Caki2 (cell line): ENCODE measurements at places on chromosomes 3 and 15. TPM values are rescaled to one million over a fixed set of nuclear protein-coding genes. Genes with fewer than 3 reads are reported as not detected.

- DNase-seq, result peak; percentile 84
Observed at GRCh38 chr15:70788114-70789049, 25.0 kb upstream of the UACA start.

GRCh38 chr3:94405258-94406035 lies 342.6 kb downstream of the NSUN3 start:
- no peak for DNase-seq

- DNase-seq, result peak; percentile 59
Observed at GRCh38 chr15:89472785-89473256, 23.6 kb downstream of the RHCG start.

- no peak for DNase-seq
Observed at GRCh38 chr15:99981839-99982658, 248.8 kb upstream of the LYSMD4 start.

DNA sequence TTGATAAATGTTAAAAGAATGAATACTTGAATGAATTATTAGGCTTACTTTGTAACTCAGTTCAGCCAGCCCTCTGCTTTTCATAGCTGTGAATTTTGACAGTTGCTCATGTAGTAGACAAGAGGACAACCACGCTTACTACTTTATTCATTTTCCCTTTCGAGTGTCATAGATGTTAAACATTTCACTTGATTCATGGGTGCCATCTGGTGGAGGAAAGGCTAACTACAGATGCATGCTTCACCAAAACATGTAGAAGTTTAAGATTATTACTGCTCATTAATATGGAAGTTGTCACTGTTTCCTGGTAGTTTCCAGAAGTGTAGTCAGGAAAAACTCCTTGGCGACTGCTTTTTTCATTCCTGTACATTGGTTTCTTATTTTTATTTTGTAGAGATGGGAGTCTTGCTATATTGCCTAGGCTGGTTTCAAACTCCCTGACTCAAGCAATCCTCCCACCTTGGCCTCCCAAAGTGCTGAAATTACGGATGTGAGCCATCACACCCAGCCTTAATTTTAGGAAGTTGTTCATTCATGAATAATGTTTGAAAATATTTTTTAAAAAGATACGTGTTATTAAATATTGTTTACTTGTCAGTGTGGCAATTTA lies 163.2 kb downstream of the B3GALNT1 start:
- peak; percentile 62 for DNase-seq

GRCh38 chr15:70095408-70096214 lies 2.1 kb downstream of the TLE3 start:
- no peak for DNase-seq

DNA sequence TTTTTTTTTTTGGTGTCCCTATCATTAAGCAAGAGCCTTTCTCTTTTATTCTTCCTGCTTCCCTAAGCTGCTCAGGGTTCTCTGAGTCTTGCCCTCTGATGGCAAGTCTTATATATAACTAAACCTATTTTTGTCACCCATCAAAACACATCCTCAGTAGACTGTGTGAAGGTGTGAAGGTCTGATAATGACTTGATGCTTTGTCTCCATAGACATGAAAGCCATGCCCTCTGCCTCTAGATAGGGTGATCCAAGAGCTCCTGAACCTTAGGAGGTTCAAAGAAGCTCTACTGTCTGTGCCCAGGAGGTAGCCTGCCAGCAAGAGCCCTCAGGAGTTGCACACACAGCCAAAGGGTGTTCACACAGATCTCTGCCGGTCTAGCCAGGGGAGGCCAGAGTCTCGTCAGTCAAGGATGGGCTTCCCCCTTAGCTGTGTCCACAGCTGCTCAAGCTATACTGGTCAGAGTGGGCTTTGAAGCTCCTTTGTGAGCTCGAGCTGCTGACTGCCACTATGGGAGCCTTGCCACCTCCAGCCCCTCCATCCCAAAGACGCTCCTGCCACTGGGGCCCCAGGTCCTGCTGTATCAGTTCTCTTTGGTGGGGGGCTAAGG lies 13.1 kb upstream of the SNX22 start:
- no peak for DNase-seq

DNA sequence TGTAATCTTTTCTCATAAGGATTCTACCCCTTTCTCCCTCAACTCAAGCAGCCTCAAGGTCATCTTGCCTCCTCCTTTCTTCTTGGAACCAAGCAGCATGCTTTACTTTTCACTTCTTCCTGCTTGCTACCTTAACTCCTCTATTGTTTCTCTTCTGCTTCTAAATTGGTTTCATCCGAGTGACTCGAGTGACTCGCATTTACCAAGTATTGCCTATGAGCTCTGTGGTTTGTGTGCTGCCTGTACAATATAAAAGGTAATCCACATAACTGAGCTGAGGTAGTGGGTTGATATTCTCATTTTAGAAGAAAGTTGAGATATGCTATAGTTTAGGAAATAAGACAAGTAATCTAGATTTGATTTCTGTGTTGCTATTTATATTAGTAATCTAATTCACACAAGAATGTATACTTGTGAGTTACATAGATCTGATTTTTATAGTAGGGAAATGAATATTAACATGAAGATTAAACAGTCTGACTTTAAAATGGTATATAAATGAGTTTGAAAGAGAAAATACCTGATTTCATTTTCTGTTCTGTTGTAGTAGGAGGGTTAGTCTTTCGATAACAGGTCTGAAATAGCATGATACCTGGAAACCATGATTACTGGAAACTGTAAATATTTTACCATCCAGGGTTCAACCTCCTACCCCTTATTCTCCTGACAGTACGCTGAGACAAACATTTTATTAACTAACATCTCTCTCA lies 5.5 kb downstream of the HHLA2 start:
- DNase-seq, result peak; percentile 14

GRCh38 chr3:124035463-124036121 lies 43.7 kb upstream of the ROPN1 start:
- DNase-seq, result no peak

- no peak for DNase-seq
Observed at GRCh38 chr3:12982619-12983101, 90.6 kb downstream of the IQSEC1 start.

- DNase-seq, result no peak
Observed at GRCh38 chr3:50617911-50618481, 1.0 kb downstream of the MAPKAPK3 start.

DNA sequence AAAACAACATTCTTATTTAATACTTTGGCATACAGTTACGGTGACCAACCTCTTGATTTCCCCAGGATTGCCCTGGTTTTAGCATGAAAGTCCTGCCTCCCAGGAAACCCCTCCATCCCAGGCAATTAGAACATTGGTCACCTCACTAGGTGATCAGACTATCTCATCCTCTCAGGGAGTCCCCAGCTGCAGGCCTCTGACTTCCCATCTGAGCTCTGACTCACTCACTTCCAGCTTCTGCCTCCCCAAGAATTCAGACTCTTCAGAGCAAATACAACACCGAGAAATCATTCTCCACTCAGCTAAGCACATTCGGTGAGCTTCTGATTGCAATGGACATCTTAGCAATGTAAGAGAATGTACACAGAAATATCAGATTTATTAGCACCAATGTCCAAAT lies 92.4 kb upstream of the HES1 start:
- DNase-seq, result no peak

DNA sequence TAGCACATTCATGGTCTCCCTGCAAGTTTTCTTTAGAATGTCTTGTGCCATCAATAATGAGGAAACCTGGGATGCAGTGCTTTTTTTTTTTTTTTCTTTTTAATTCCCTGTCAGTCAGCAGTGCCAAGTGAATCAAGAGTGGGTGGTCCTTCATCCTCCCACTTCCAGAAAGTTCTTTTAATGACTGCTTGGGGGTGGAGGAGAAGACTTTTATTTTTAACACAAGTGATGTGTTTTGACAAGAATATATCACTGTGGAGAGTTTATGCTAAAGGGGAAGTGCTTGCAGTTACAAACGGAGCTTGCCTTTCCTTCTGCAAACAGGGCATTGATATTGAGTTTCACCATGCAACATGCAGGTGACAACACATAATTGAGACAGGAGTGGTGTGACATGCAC lies 69.7 kb downstream of the CACNA2D3 start:
- DNase-seq, result no peak

GRCh38 chr3:37701734-37702433 lies 159.8 kb upstream of the CTDSPL start:
- no peak for DNase-seq

OXNAD1 gene
- 5.0 and 8.9 TPM in 2 replicates for total RNA-seq

ZNF860 gene
- 3.5 and 6.3 TPM in 2 replicates for total RNA-seq

PLA2G4D gene
- total RNA-seq, result not detected in 2 replicates

SMARCC1 gene
- total RNA-seq, result 21.4 and 32.6 TPM in 2 replicates
